GM10248 (cell line): ENCODE measurements at places on chromosomes 2 and 18.

DNA sequence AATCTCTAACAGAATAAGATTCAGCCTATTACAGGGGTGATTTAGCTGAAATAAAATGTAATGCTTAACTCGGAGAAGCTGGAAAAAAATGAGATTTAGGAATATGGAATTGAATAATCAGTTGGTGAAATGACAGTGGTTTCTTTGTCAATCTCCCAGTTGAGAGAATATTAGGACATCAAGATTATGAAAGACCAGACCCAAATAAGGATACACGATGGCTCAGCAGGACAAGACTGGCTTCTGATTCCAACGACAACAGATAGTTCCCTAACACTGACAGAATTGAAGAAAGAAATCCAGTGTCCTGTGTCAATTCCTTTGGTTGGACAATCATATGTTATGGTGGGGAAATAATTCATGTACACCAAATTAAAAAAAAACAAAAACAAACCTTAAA is 55.8 kb downstream of the HRH4 start:
- no peak for DNase-seq

GRCh38 chr18:46676182-46676835 is 19.3 kb upstream of the LOXHD1 start:
- DNase-seq, result no peak

GRCh38 chr18:48963586-48964470 is 13.1 kb upstream of the SMAD7 start:
- DNase-seq, result no peak

DNA sequence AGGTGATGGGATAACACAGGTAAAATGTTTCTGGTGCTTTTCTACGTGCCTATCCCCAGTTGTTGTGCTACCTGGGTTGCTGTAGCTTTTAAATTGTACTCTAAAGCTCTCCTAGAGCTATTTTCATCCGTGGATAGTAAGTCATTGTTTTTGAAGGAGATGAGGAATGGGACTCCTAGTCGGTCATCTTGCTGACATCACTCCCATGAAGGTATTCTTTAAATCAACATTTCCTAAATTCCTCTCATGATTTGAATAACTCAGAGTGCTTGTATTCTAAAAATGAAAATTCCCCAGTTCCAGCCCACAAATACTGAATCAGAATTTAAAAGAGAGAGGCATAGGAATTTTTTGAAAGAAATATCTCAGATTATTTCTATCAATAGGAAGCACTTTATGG is 44.3 kb downstream of the CCDC148 start:
- DNase-seq, result no peak

DNA sequence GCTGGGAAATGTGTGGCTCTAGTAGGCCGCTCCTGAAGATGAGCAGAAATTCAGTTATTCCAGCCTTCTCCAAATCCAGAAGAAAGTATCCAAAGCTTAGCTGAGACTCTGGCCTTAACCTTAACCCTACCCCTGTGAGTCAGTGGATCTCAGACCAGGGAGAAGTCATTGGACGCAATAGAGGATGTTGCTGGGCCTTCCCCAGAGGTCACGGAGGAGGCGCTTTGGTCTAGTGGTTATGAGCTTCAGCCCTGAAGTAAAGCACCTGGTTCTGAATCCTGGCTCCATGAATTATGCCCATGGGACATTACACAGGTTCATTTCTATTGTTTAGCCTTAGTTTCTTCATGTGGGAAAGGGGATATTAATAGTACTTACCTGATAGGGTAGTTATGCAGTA is 24.0 kb downstream of the PKDCC start:
- no peak for DNase-seq

DNA sequence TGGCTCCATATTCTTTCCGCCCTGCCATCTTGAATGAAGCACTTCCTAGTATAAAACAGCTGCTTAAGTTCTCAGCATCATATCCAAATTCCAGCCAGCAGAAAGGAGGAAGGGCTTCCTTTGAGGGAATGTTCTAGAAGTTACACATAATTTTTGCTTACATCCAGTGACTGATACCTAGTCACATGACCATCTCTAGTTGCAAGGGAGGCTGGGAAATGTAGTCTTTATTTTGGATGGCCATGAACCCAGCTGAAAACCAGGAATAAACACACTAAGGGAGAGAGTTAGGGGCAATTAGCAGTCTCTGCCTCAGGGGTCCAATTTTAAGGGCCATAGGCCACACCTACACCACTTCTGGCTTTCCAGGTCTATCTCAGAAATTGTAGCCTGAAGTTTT is 57.8 kb upstream of the LMAN1 start:
- DNase-seq, result no peak

- no peak for DNase-seq
Observed at GRCh38 chr18:3683483-3683882, 233.5 kb downstream of the TGIF1 start.

- no peak for DNase-seq
Observed at GRCh38 chr2:181307203-181307991, 149.8 kb upstream of the ITGA4 start.
